Stimulated activated CD4-positive, alpha-beta T cell treated with anti-CD3 and anti-CD28 coated beads, Interleukin-12 subunit alpha, Interleukin-12 subunit beta, amount 100 ng/mL, for 48 hours (primary cell): ENCODE measurements at places on chromosomes 12 and 14.

GRCh38 chr14:33163600-33163999 is 224.9 kb downstream of the NPAS3 start:
- DNase-seq, result no peak

DNA sequence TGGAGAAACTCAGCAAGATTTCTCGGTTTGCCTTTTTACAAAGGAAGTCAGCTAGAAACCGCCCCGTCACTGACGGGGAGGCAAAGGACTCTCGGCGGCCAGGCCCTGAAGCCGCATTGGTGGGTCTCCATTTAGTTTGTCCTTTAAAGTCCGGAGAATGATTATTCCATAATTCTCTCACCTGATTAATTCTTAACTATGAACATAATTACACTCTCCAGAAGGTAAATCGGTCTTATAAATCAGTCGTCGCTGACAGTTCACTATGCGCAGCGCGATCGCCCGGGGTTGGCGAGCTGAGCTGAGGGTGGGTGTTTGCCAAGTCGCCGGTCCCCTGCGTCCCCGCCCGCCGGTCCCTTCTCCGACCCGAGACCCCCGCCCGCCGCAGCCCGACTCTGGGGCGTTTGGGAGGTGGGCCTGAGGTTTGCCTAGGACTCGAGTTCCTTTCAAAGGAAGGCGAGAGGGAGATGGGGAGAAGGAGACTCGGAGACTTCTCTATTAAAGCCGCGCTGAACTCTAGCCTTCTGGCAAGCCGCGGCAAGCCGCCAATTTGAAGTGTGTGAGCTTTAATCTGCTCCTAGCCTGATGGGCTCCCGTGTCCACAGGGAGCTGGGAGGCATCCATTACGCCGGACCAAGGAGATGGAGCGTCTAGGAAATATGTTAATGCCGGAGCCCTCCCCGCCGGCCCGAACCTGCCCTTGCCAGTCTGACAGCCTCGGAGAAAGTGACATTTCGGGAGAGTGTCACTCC is 392.9 kb downstream of the NOVA1 start:
- DNase-seq, result no peak

GRCh38 chr12:53069621-53070410 is 9.4 kb downstream of the SPRYD3 start:
- no peak for DNase-seq

DNA sequence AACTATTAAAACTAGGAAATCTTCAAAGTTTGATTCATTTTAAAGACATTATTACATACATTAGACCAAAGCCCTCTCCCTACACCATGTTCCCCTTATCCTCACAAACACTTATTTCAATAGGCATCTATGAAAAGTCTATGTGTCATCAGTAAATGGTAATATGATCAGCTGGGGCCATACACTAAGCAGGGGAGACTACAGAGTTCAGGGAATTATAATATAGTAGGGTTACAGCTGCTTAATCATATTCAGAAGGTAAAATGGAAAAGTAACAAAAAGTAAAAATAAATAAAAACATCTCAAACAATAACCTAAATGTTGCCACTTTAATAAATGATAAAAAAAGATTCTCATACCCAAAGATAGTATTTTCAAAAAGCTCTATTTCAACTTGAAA is 29.1 kb downstream of the PAWR start:
- DNase-seq, result no peak

- DNase-seq, result no peak
Measured at GRCh38 chr12:90489141-90489540, 465.8 kb downstream of the CCER1 start.

- no peak for DNase-seq
Measured at GRCh38 chr12:75471902-75472890, 8.4 kb upstream of the GLIPR1 start.

DNA sequence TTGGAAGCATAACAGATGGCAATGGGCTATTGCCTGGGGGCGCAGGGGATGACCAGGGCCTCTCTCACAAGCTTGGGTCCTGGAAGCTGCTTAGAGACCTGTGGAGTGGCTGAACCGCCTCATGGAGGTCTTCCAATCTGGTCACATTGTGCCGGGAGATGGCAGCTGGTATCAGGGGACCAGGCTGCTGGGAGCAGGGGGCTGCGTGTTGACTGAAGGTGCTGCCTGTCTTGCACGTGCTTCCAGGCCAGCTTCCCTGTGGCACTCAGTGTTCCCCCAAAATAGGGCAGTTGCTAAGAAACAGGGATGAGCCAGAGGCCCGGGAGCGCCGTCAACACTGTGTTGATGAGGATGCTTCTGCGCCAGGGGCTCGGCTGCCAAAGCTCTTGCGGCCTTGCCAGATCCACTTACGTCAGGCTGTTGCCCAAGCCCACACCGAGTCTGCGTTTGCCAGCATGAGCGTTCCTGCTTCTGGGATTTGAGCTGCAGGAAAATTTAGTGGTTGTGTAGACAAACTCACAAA is 39.8 kb downstream of the ELK3 start:
- no peak for DNase-seq

DNA sequence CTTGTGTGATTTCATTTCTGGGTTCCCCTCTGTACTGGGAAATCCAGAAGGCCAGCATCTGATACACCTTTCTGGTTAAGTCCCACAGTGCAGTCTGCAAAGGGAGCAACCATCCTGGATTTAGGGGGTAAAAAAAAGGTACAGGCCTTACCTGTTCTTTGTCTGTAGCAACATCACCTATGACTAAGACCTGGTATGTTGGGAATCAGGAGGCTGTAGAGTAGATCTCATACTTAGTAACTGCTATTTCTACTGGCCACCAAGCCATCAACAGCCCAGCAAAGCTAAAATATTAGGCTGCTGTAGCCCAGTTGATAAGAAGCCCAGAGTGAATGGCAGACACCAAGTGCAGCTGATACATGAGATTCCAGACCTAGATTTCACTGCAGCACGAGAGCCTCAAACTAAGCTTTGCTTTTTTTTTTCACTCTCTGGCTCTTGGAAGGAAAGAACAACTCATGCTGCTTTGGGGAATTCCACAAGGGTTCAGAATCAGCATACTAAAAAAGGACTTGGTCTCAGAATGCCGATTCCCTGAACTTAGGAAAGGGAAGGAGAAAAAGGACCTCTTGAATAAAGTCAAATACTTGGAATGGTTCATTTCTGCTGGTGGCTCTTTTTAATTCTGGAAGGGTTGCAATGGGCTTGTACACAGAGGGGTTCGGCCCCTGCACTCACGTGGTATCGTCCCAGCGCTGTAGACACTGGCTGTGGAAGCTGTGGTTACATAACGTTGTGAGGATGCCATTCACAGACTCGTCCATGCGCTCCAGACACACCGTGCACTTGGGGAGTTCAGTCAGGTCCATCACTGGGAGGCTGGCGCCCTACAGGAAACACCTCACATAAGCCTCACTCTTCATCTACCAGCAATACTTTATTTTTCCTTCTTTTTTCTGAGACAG is 20.5 kb downstream of the BRAP start:
- no peak for DNase-seq

GRCh38 chr14:70642303-70643235 is 853 bp downstream of the TTC9 start:
- DNase-seq, result no peak

DNA sequence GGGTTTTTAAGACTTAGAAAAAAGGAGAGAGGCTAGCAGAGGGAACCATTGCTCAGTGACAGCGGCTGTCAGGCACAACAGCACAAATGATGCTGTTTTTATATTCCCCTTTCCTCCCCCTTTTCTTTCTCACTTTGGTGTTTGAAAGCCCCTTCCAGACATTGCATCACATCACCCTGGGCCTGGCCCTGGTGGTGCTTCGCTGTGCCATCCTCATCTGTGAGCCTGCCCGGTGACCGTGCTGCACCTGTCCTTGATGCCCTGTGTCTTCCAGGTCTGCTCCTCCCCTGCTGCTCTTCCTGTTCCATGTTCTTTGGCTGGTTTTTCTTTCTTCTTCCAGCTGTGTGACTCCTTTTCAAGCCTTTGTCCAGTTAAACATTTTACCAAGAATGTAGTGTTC is 24.8 kb downstream of the KLC1 start:
- no peak for DNase-seq

- DNase-seq, result no peak
Measured at GRCh38 chr12:15701206-15701605, 88.0 kb downstream of the EPS8 start.

DNA sequence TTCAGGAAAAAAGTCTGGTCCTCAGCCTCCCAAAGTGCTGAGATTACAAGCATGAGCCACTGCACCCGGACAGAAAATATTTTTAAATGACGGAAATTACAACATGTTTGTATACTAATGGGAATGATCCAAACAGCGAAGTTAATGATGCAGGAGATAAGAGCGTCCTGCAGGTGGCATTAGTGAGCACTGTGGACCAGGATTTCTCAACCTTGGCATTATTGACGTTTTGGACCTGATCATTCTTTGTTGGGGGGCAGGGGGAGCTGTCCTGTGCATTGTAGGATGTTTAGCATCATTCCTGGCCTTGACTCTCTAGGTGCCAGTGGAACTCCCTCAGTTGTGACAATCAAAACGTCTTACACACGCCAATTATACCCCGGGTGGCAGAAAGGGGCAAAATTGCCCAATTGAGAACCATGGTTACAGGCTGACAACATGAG is 34.1 kb downstream of the SCFD1 start:
- DNase-seq, result no peak

DNA sequence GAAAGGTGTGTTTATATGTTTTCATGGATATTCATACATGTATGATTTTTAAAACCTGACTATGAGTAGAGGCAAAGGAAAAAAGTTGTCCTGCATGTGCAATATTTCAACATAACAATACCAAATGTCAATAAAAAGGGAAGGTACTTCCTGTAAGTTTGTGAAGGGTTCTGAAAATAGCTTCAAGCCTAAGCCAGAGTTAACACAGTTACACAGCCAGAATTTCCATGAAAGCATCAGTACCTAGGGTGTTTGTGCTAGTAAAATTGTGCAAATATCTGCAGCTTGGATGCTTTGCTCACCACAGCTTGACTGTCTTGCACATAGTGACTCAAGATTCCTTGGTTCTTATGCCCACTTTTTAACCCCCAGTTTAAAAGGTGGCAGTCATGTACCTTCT is 193.1 kb upstream of the FAR2 start:
- DNase-seq, result no peak

DNA sequence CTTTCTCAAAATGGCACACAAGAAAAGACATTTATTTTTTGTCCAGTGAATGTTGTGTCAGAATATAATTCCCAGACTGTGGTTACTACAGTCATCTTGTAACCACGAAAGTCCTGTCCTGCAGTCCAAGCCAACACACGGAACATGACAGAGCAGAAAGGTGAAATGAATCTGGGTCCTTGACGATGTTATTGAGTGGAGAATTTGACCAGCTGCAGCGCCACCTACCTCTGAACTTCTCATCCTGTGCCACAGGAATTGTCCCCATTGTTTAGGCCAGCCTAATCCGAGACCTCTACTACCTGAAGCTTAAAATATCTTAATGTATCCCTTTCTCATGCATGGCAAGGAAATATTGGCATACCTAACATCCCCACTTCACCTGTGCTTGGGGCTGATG is 64.1 kb upstream of the OTX2 start:
- DNase-seq, result no peak

GRCh38 chr12:32718926-32719325 is 36.8 kb downstream of the YARS2 start:
- DNase-seq, result no peak

- no peak for DNase-seq
Measured at GRCh38 chr12:26939953-26940352, 1.7 kb downstream of the FGFR1OP2 start.

DNA sequence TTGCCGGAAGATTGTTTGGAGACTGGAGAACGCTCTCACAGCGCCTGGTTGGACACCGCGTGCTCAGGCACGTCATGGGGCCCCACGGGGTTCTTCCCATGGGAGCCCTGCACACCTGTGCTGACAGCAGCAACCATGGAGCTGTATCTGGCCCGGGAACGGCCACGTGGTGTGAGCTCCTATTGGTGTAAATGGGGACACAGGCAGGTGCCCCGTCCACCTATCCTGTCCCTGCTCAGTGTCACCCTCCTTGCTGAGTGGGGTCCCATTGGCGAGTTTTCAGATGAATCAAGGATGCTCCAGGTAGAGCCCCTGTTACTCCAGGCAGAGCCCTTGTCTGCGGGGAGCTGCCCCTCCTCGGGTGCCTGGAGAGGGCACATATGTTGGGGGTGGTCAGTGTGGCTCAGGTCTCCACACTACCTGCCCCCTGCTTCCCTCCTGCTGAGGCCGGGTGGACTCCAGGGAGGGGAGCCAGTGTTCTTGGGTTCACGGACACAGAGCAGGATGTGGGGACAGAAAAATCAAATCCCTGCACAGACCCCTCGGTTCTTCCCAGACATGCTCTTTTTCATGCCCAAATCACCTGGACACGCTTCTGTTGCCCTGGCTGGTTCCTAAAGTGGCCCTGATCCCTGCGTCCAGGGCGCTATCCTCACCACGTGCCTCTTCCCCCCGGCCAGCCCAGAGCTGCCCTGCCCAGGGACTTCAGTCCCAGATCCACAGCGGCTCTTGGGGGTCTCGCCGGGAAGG is 250.1 kb downstream of the ADGRD1 start:
- DNase-seq, result no peak

- DNase-seq, result no peak
Measured at GRCh38 chr12:94561943-94562411, 88.4 kb downstream of the TMCC3 start.
